ENCODE measurements at places on chromosomes 6 and 20. TPM values are rescaled to one million over a fixed set of nuclear protein-coding genes. Genes with fewer than 3 reads are reported as not detected.

Gene PDE7B
- total RNA-seq = not detected

Gene DIDO1
- 77.8 TPM for total RNA-seq

Gene LPA
- total RNA-seq = 1.9 TPM

Gene DDRGK1
- total RNA-seq = 59.3 TPM

Gene CLPSL2
- not detected for total RNA-seq

Gene PHF20
- total RNA-seq = 76.1 TPM

Gene BRD2
- total RNA-seq = 213 TPM

Gene FBXO5
- 6.2 TPM for total RNA-seq

Gene RBM24
- 4.9 TPM for total RNA-seq

Gene RAET1E
- not detected for total RNA-seq

Gene SPATS1
- total RNA-seq = not detected

Gene CALHM4
- not detected for total RNA-seq

Gene CCN2
- 1.2 TPM for total RNA-seq

Gene ZNF831
- not detected for total RNA-seq

Gene SMAP1
- total RNA-seq = 33.3 TPM

Gene NEDD9
- 0.71 TPM for total RNA-seq

Gene TPX2
- total RNA-seq = 44.7 TPM

Gene GATA5
- total RNA-seq = 1.3 TPM

Gene LAMA5
- 724 TPM for total RNA-seq

All from glutamatergic neuron (in vitro differentiated cells).